ENCODE measurements at places on chromosomes 1 and 21.

DNA sequence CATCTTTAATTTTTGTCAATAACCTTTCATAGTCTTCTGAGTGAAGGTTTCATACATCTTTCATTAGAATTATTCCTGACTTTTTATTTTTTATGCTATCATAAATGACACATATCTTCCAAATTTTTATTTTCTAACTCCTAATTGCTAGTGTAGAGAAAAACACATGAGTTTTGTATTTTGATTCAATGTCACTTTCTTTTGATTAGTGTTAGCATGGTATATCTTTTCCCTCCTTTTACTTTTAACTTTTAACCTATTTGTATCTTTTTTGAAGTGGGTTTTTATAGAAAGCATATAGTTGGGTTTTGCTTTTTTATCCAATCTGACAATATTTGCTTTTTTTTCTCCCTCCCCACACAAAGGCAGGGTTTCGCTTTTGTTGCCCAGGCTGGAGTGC lies 43.2 kb downstream of the SDCCAG8 start:
- no peak for DNase-seq

DNA sequence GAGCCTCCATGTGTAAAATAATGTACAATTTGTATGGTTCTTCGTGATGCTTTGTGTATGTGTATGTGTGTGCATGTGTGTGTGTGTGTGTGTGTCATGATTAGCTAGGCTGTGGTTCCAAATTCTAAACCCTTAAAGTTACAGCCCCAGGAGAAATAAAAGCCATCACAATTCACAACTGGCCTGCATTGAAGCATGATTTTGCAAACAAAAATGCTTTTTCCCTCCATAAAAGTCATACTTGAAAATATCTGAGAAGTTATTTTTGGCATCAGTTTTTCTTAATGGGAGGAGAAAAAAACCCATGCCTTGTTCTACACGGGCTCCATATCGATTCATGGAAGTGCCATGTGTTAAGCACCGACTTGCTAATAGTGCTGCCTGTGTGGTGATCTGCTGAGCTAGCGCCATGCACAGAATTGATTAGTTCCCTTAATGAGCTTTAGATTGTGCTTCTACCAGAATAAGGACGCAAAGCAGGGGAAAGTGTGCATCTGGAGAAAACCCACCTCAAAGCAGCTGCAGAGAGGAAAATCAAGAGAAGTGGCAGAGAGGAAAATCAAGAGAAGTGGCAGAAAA lies 207.3 kb downstream of the DSCAM start:
- no peak for DNase-seq

DNA sequence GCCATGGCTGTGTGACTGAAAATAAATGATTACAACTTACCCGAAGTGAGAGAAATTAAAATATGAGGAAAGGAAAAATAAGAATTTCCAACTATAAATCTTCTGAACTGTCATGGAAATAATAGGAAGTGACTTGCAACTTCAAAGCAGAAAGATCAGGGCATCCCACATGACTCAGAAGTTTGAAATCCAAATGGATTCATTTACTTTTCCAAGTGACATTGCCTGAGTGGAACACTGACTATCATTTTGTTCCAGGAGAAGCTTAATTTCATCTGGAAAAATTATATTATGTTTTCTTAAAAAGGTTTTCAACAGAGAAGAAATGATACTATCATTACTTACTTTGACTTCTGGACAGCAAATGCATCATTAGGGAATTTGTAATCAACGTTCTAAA lies 110.8 kb downstream of the GREM2 start:
- DNase-seq: no peak

DNA sequence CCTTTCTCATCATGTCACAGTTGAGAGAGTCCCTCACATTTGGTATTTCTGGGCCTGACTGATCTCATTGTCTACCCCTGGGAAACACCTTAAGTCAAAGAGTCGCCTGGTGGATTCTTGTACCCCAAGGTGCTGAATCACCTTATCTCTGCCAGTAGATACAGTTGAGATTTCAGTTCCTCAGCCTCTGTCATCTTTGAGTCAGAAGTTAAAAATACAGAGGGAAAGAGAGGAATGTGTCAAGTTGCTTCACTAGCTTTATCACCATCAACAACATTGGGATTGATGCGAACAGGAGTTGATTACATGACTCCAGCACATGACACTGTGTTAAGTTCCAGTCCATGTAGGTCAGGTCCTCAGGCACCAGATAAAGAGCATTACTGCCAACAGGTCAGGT lies 513.0 kb downstream of the NUF2 start:
- no peak for DNase-seq

GRCh38 chr21:44569861-44570517 lies 3.5 kb upstream of the KRTAP10-4 start:
- DNase-seq: peak; percentile 46

GRCh38 chr21:25126564-25126963 lies 480.7 kb downstream of the MRPL39 start:
- no peak for DNase-seq

DNA sequence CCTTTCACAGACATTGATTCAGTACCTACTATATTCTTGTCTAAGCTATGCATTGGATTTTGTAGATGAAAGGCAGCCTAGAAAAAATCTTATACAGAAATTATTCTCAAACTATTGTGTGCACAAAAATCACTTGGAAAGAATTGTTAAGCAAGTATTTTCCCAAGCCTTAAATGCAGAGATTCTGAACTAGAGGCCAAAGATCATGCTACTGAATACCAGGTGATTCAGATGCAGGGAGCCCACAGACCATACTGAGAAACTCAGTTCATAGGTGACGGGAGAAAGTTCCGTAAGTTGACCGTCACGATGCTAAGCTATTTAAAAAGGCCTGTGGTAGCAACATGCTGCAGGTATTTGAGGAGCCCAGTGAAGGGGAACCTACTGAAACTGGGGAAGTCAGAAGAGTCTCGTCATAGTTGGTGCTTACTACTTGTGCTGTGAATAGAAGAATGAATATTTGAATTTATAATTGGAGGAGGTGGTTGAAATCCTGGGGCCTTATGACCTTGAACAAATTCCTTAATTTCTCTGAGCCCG lies 150.8 kb downstream of the NFIA start:
- no peak for DNase-seq

All from H7 (cell line).